Stimulated activated effector memory CD8-positive, alpha-beta T cell treated with anti-CD3 and anti-CD28 coated beads, Interleukin-12 subunit alpha, Interleukin-12 subunit beta, amount 100 ng/mL, for 72 hours (primary cell): ENCODE measurements at places on chromosomes 2 and 18.

DNA sequence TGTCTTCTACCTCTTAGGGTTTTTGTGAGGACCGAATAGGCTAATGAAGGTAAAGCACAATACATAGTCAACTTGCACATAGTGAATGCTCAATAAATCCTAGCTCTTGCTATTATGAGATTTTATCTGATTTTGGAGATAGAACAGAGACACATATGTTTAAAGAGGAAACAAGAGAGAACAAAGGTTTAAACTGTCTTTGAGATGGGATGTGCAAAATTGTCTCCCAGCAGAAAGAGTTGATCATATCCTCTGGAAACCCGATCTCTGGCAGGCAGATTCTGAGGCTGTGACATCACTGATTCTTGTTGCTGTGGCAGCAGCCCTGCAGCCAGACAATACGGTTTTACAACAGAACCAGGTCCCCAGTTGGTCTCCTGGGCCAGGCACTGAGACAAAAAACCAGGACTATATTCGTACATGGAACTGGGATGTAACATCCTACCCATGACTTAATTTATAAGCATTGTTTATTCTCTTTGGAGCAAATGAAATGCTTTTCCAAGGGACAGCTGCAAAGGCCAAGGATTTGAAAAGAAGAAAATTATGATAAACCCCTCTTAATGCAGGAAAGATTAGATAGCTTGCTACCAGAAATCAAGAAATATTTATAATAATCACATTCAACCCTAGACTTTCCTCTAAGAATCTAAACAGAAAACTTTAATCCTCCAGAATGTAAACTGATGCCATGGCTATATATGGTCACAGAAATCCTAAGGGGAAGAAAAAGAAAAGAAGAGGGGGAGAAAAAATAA, 80.2 kb downstream of the SLC8A1 start:
- DNase-seq: no peak

DNA sequence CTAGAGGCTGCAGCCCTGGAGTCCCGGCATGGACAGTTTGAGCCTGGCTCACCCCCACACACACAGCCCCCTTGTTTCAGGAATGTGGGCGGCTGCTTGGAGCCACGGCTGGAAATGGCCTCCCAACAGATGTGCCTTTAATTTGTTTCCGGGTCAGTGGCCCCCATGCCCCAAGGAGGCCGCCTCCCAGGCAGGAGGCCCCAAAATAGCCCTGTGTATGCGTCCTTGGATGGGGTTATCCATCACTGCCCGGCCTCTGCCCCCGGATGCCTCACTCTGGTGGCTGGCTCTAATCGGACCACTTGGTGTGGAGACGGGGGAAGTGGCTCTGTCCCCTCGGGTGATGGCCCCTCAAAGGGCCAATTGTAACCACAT, 151.9 kb upstream of the MYCN start:
- no peak for DNase-seq

DNA sequence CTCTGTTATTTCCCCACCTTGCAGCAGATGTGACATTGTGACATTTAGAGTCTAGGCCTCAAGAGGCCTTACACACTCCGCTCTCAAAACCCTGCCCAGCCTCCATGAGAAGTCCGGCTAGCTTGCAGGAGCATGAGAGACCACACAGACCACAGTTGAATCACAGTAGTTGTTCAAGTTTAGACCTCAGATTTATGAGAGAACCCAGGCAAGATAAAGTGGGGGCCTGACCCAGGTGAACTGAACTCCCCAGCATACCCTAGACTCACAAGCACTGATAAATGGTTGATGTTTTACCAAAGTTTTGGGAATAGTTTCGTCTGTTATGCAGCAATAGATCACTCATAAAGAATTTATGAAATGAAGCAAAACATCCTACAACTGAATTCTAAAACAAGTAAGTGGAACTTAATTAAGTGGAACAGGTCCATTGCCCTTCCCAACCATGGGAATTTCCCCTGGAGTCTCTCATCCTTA, 4.7 kb upstream of the STAT1 start:
- no peak for DNase-seq

DNA sequence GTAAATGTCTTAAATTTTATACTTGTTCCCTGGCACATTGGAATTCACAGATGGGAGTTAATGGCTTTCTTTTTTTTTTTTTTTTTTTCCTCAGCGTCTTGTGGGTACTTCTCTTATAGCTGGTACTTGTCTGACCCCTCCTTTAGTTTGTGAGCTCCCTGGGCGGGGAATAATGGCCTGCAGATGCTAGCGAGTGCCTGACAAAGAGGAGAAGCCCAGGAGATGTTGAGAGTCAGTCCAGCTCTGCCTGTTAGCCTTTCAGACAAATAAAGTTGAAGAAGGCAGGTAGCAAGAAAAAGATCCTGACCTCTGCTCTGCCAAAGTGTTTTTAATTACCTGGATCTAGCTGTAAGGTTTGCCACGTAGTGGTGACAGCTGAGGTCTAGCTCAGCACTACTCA, 6.6 kb downstream of the BCL2L11 start:
- DNase-seq: no peak

DNA sequence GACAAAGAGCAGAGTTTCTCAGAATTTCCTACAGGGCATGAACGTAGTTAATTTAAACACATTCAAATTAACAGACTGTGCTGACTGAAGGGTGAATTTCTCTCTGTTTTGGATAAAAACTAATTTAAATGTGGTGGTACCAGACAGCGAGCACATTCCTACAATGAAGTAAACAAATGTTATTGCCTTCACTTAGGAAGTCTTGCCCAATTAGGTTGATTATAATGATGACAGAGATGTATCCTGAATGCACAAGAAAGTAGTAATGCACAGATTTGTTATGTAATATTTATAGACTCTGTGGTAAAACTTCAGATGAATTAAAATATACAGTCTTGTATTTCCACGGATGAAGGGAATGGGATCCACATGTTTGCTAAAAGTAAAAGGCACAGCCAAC, 507.2 kb downstream of the EPHA4 start:
- no peak for DNase-seq

DNA sequence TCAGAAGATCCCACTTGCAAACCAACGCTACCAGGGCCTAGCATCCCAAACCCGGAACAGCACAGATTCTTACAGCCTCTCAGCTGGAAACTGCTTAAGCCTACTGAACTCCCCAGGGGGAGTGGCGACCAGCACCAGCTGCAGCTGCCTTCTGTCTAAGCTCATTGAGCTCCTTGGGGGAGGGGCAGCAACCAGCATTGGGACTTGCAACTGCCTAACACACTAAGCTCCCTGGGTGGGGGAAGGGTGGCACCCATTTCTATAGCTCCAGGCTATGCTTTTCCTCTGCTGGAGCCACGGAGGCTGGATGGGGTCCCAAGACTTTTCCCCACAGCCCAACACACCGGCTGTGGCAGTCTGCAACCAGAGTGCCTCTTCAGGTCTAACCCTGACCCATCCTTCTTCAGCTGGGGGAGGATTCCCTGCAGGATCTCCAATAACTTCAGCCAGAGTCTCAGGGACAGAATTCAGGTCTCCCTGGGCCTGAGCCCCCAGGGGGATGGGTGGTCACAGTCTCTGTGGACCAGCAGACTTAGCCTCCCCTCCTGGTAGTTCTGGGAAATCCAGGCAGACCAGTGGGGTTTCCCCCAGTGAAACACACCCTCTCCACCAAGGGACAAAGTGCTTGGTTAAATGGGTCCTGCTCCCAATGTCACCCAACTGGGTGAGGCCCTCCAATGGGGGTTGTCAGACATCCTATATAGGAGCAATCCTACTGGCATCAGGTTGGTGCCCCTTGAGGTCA, 45.9 kb upstream of the ITGA4 start:
- DNase-seq: no peak

GRCh38 chr2:133390156-133390555, 178.1 kb downstream of the NCKAP5 start:
- no peak for DNase-seq

GRCh38 chr2:68040078-68040477, 22.7 kb downstream of the C1D start:
- no peak for DNase-seq

GRCh38 chr2:217055624-217056023, 195.8 kb upstream of the TNP1 start:
- DNase-seq: no peak

GRCh38 chr2:146678516-146678915, 1166.3 kb upstream of the ACVR2A start:
- no peak for DNase-seq

- no peak for DNase-seq
These were observed 522.0 kb downstream of the SPAG16 start for GRCh38 chr2:213806125-213806726.
